Activated naive CD4-positive, alpha-beta T cell treated with anti-CD3 and anti-CD28 coated beads, Interleukin-2, amount 10 ng/mL, durations not matched to agents 5 hours and 36 hours (primary cell): ENCODE measurements at places on chromosomes 5 and 9. TPM values are rescaled to one million over a fixed set of nuclear protein-coding genes. Genes with fewer than 3 reads are reported as not detected.

Gene MVB12B
- 1.5 TPM for total RNA-seq

Gene GCNT4
- 2.2 TPM for total RNA-seq

Gene NAIP
- total RNA-seq, result 20.3 TPM

Gene CNTRL
- 84.5 TPM for total RNA-seq

Gene PCDHGA12
- not detected for total RNA-seq
